ENCODE measurements at places on chromosomes 1 and 21. TPM values are rescaled to one million over a fixed set of nuclear protein-coding genes. Genes with fewer than 3 reads are reported as not detected.

The RIPPLY3 gene
- total RNA-seq: not detected

The HIPK1 gene
- 63.6 TPM for total RNA-seq

The BRDT gene
- not detected for total RNA-seq

The OR6K3 gene
- total RNA-seq: not detected

The C8A gene
- not detected for total RNA-seq

The TNFRSF25 gene
- 145 TPM for total RNA-seq

The LCA5L gene
- 0.46 TPM for total RNA-seq

The MNDA gene
- not detected for total RNA-seq

The ATP5PF gene
- total RNA-seq: 174 TPM

The GJB5 gene
- total RNA-seq: not detected

The NCMAP gene
- total RNA-seq: 0.08 TPM

The LCE6A gene
- total RNA-seq: not detected

The GJC2 gene
- total RNA-seq: 0.49 TPM

The IL20 gene
- not detected for total RNA-seq

The TOR1AIP2 gene
- total RNA-seq: 62.9 TPM

The VSIG8 gene
- total RNA-seq: not detected

The PLA2G2F gene
- total RNA-seq: not detected

The ELAVL4 gene
- total RNA-seq: not detected

The RUNX3 gene
- 264 TPM for total RNA-seq

The HOOK1 gene
- 9.2 TPM for total RNA-seq

The KIF14 gene
- 1.1 TPM for total RNA-seq

The CYP4A22 gene
- not detected for total RNA-seq

The WASF2 gene
- 87.1 TPM for total RNA-seq

The SELENBP1 gene
- total RNA-seq: 0.82 TPM

The TNFRSF4 gene
- total RNA-seq: 480 TPM

The ZSWIM5 gene
- total RNA-seq: 0.68 TPM

The LRRC53 gene
- total RNA-seq: not detected

The BRWD1 gene
- 17.3 TPM for total RNA-seq

The OLFM3 gene
- total RNA-seq: not detected

The OR2L13 gene
- total RNA-seq: not detected

The HAPLN2 gene
- not detected for total RNA-seq

The TGFBR3 gene
- total RNA-seq: 34.1 TPM

The PADI1 gene
- total RNA-seq: not detected

The HSD3B2 gene
- 0.98 TPM for total RNA-seq

The TNN gene
- total RNA-seq: not detected

The KCNJ6 gene
- not detected for total RNA-seq

The CHIT1 gene
- total RNA-seq: not detected

The SKI gene
- total RNA-seq: 43.8 TPM

The NHLH2 gene
- total RNA-seq: not detected

The SAMD11 gene
- total RNA-seq: not detected

The CTH gene
- total RNA-seq: 2.5 TPM

The TIE1 gene
- total RNA-seq: 0.27 TPM

The KLF17 gene
- not detected for total RNA-seq

The BSND gene
- not detected for total RNA-seq

The FCER1G gene
- total RNA-seq: not detected

The TMEM125 gene
- not detected for total RNA-seq

The CELA2B gene
- total RNA-seq: not detected
